ENCODE measurements at places on chromosomes 7 and 10.

GRCh38 chr10:116287906-116288501, 15.0 kb upstream of the GFRA1 start:
- DNase-seq = peak; percentile 56

- DNase-seq = no peak
Observed at GRCh38 chr10:75861582-75861981, 430.2 kb downstream of the LRMDA start.

GRCh38 chr10:11783558-11783865, 39.6 kb upstream of the PROSER2 start:
- DNase-seq = no peak

GRCh38 chr7:108034586-108034985, 31.6 kb upstream of the LAMB1 start:
- no peak for DNase-seq

DNA sequence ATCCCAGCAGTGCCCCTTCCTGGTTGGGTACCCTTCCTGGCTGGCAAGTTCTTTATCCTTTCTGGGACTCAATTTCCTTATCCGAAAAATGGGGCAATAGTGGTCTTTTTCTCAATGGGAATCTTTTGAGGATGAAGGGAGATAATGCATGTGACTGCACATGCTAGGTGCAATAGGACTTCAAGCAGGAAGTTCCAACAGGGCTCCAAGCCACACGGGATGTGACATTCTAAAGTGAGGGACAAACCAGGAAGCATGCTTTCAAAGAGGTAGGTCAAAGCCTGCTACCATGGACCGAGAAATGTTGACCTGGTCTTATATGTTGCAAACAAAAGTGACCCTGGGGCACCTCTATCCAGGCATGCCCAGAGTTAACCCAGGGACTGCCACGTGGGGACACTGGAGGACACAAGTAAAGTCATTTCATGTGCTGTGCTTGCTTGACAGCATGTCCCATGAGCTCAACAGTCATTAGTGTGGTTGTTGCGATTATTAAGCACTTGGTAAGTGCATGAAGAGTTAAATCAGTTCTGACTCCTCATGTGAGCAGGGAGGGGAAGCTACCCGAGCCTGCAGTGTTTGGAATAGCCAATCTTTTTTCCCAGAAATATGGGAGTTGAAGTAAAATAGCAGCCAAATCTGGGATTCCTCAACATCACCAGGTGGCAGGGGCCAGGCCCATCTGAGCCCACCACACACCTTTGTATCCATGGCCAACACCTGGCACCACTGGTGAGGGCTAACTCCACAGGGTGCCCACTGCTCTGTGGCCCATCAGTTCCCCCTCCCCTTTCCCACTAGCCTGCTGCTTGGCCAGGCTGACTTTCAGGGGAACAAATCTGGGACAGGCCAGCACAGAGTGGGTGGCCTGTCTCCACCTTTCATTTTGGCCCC, 5.7 kb downstream of the ARHGAP22 start:
- DNase-seq = no peak

DNA sequence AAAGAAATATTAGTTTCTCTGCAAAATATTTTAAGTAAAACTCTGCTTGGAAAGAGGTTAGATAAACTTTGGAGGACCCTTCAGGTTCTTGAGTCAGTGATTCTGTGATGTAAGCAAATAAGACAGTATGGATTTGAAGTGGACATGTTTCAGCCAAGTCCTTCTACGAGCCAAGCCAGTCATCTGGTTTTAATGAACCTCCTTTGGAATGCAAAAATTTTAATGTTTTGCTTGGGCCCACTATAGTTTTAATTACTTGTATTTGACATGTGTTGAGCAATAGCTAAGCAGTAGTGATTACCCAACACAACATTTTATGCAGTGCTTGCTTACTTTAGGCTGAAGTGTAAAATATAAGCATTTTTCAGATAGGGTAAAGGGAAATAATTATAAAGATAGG, 296.3 kb upstream of the SEMA3D start:
- DNase-seq = peak; percentile 96

DNA sequence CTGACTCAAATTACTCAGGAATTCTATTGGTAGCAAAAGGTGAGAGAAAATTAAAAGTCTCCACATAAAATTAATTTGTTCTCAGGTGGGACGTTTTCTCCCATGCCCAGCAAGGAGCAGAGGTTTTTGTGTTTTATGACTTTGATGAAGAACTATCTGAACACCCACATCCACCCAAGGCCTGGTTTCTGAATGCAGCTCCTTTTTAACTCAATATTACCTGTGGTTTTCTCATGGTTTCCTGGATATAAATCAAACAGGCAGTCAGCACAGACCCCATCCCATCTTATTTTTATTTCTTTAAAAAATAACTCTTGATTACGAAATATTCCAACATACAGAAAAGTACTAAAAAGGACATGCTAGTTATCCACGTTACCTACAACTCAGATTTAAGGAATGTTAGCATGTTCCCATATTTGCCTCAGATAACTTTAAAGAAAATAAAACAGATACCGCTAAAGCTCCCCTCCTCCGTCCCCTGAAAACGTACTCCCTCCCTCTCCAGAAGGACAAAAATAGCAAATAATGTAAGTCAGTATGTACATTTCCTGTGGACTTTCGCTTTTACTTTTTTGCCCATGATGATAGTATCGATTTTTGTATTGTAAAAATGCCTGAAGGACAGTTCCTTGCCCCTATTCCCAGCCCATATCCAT, 43.4 kb downstream of the GLI3 start:
- DNase-seq = peak; percentile 74

All from fibroblast of skin of right quadriceps (primary cell).